Thymus (tissue), 14 donors: ENCODE measurements at places on chromosomes 6 and 20. TPM values are rescaled to one million over a fixed set of nuclear protein-coding genes. Genes with fewer than 3 reads are reported as not detected.
A peak's percentile ranks its signal among the peaks of the same experiment; 100 is the strongest.

Gene HLA-DQA2
- 45.0 TPM for total RNA-seq

Gene PSMB9
- 159 TPM for total RNA-seq

Gene GNRH2
- total RNA-seq: 0.14 TPM

Gene PGM3
- 13.6 TPM for total RNA-seq

Gene FOXA2
- total RNA-seq: not detected

Gene HUS1B
- total RNA-seq: 0.19 TPM

Gene TFAP2C
- total RNA-seq: 0.42 TPM

GRCh38 chr6:141359953-141360352 is 772.8 kb upstream of the GJE1 start:
- H3K4me1 ChIP-seq: no peaks in the 10 kb centered on the region
- no peak for DNase-seq
- H3K36me3 ChIP-seq: no peaks in the 10 kb centered on the region
- no peaks in the 10 kb centered on the region for H3K27me3 ChIP-seq

DNA sequence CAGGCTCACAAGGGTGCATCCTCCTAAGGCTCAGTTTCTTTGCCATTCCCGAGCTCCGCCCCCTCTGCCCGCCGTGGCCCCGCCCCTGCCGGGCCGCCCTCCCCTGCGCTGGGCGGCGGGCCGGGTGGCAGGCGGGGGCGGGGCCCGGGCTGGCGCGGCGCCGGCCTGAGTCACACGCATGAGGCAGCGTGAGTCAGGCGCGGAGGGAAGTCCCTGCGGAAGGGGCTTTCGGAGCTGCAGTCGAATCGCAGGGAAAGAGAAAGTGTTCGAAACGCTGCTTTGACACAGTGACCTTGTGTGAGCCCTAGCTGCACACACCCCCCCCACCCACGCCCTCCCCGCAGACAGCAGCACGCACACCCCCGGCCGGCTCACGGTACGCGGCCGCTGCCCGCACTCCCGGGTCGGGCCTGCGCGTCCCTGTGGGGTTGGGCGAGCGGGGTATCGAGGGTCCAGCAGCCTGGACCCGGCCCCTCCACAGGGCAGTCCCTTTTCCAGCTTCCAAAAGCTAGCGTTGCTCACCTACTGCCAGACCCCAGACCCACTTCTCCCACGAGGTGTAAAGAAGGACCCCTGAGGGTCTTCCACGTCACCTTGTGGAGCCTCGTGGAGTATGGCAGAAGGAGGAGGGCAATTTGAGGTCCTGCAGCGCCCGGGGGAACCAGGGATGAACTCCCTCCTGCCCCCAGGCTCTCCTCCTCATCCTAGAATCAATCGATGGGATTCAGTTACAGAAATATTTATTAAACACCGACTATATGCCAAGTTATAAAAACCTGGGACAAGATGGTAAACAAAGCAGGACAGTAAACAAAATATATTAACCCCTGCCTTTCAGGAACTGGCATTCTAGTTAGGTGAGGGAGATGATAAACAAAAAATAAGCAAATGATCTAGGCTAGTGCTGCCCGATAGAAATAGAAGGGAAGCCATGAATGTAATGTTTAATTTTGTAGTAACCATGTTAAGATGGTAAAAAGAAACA is 12.4 kb upstream of the HMGA1 start:
- no peaks in the 10 kb centered on the region for H3K36me3 ChIP-seq
- peak overlapping the region; percentile 81 for H3K27ac ChIP-seq
- no peaks in the 10 kb centered on the region for H3K27me3 ChIP-seq
- H3K4me1 ChIP-seq: peaks cover 27% of the 10 kb centered on the region
- peak overlapping the region; percentile 52 for H3K4me3 ChIP-seq

- H3K27ac ChIP-seq: no peak overlapping the region
- DNase-seq: no peak
- no peaks in the 10 kb centered on the region for H3K4me1 ChIP-seq
- no peaks in the 10 kb centered on the region for H3K36me3 ChIP-seq
- no peak overlapping the region for H3K4me3 ChIP-seq
Observed at GRCh38 chr20:6501061-6501460, 266.4 kb upstream of the BMP2 start.

GRCh38 chr6:36676141-36677058 is 2.1 kb upstream of the CDKN1A start:
- H3K27ac ChIP-seq: no peak overlapping the region
- H3K27me3 ChIP-seq: peaks cover 62% of the 10 kb centered on the region
- no peak for DNase-seq
- no peak overlapping the region for H3K4me3 ChIP-seq
- H3K4me1 ChIP-seq: peaks cover 18% of the 10 kb centered on the region

- no peak overlapping the region for H3K4me3 ChIP-seq
- H3K36me3 ChIP-seq: no peaks in the 10 kb centered on the region
- no peak for DNase-seq
- no peak overlapping the region for H3K27ac ChIP-seq
- H3K4me1 ChIP-seq: no peaks in the 10 kb centered on the region
- no peaks in the 10 kb centered on the region for H3K27me3 ChIP-seq
Observed at GRCh38 chr6:154298297-154298696, 58.3 kb downstream of the IPCEF1 start.

DNA sequence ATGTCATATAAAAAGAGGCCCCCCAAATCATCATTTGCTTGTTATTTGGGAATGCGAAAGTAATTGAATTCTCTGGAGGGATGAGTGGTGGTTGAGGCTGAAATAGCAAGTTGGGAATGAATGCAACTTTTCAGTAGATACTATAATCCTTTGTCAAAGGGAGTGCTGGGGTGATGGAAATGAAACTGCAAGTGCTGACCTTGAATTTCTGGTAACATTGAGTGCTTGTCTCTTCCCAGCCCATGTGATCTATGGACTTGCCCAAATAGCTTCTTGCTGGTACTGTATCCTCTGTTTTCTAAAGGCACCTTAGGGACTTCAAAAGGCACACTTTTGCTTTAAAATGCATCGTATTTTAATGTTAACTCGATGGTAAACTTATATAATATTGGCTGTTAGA is 14.8 kb downstream of the PAQR8 start:
- peaks cover 4% of the 10 kb centered on the region for H3K36me3 ChIP-seq
- no peak for DNase-seq
- H3K4me3 ChIP-seq: no peak overlapping the region

GRCh38 chr20:50983321-50983720 is 24.7 kb downstream of the MOCS3 start:
- H3K36me3 ChIP-seq: no peaks in the 10 kb centered on the region
- H3K4me1 ChIP-seq: no peaks in the 10 kb centered on the region
- H3K27ac ChIP-seq: no peak overlapping the region

DNA sequence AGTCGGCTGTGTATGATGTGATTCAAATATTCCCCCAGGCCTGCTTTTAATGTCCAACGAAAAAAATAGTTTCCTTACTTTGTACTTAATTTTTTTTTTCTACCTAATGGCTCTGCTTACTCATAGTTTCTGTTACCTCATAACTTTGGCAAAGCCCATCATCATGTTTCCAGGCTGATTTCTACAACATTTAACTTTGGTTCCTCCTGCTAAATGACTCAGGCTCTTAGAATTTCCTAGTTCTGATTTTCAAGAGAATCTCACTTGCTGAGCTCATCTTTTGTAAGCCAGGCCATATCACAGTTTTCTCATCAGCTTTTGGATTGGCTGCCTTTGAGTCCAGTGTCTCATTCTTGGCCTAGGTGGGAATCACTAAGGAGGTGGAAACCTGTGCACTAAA is 323.1 kb downstream of the HDGFL1 start:
- no peak for DNase-seq
- H3K4me1 ChIP-seq: no peaks in the 10 kb centered on the region
- H3K27ac ChIP-seq: no peak overlapping the region

GRCh38 chr6:15080895-15081294 is 165.0 kb upstream of the JARID2 start:
- H3K27ac ChIP-seq: no peak overlapping the region
- H3K27me3 ChIP-seq: no peaks in the 10 kb centered on the region
- H3K4me3 ChIP-seq: no peak overlapping the region
- H3K4me1 ChIP-seq: no peaks in the 10 kb centered on the region

DNA sequence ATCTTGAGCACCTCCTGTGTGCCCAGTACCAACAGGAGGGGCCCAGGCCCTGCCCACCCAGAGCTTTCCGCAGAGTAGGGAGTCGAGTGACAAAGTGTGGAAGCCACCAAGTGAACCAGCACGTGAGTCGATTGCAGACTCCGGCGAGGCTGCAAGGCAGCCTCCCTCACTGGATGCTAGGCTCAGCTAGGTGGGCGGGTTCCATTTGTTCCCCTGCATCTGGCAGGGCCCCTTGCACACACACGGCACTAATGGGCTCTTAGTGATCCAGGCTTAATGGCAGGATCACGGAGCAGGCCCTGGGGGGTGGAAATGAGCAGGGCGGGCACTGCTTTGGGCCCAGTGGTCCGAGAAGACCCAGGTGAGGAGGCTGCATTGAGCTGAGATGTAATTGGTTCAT is 140.4 kb downstream of the PHACTR3 start:
- DNase-seq: no peak
- no peaks in the 10 kb centered on the region for H3K36me3 ChIP-seq
- no peak overlapping the region for H3K27ac ChIP-seq
- no peaks in the 10 kb centered on the region for H3K4me1 ChIP-seq
- H3K4me3 ChIP-seq: no peak overlapping the region

DNA sequence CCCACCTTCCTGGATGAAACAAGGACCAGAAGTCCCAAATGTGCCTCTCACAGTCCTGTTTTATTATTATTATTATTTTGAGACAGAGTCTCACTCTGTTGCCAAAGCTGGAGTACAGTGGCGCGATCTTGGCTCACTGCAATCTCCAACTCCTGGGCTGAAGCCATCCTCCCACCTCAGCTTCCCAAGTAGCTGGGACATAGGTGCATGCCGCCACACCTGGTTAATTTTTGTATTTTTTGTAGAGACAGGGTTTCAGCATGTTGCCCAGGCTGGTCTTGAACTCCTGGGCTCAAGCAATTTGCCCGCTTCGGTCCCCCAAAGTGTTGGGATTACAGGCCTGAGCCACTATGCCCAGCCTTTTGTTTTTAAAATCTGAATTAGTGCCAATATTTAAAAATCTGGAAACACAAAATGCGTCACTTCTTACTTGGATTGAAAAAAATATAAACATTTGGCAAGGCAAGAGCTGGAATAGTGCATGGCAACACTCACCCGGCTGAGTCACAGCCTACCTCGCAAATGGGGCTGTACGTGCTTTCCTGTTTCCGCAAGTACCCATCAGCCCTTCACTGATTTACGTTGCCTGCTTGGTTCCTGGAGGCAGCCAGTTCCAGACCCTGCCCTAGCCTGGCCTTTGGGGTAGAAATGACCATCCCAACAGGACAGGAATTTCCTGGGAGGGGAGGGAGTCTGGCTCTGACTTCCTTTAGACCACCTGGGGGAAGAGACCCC is 6.3 kb downstream of the SDCBP2 start:
- no peak for DNase-seq
- no peak overlapping the region for H3K4me3 ChIP-seq
- peak overlapping the region; percentile 36 for H3K27ac ChIP-seq
- no peaks in the 10 kb centered on the region for H3K36me3 ChIP-seq
- no peaks in the 10 kb centered on the region for H3K27me3 ChIP-seq

DNA sequence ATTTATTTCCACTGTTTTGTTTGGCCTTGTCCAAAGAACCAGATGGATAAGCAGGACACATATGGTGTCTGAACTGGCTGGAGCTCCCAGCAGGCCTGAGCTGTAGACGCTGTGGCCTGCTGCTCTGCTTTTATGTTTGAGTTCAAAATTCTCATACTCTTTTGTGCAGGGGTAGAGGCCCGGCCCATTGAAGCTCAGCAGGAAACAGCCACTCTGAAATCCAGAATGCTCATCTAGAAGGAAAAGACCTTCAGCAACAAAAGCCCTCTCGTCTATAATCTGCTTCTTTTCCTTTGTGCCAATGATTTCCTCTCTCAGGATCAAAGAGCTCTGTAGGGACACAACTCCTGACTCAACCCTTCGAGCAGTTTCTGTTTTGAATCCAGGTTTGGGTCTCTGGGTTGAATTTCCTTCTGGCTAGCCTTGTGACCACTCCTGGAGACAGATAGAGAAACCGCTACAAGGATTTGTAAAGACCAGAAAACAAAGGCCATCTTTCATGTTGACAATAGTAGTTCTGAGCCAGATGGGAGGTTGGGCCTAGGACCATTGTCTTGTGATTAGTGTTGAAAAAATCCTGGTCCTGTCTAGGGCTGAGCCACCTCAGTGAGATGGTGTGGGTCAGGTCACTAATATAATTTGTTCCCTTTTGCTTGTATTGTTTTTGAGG is 446.7 kb downstream of the BCKDHB start:
- DNase-seq: no peak
- H3K4me3 ChIP-seq: no peak overlapping the region
- no peaks in the 10 kb centered on the region for H3K27me3 ChIP-seq

DNA sequence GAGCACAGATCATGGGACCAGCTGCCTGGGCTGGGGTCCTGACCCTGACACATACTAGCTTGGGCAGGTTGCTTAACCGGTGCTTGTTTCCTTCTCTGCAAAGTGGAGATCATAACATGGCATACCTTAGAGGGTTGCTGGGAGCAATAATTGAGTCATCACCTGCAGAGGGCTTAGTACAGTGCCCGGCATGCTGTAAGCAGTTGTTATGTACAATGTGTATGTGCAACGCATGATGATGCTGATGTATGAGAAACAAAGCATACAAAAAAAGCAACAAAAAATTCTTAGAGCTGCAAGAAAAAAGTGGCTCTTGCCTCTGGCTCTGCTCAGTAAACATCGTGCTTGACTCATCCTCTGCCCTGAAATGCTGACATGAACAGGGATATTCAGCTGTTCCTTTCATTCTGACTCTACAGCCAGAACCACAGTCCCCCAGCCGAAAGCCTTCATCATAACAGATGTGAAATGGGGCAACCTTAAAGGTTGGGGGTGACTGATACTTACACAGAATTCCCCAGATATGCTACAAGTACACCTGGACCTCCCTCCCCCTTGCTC is 91.7 kb downstream of the CLIC5 start:
- no peak overlapping the region for H3K4me3 ChIP-seq
- H3K36me3 ChIP-seq: no peaks in the 10 kb centered on the region
- no peak for DNase-seq
- no peaks in the 10 kb centered on the region for H3K27me3 ChIP-seq
- no peak overlapping the region for H3K27ac ChIP-seq
- no peaks in the 10 kb centered on the region for H3K4me1 ChIP-seq

- no peak overlapping the region for H3K4me3 ChIP-seq
- H3K27me3 ChIP-seq: no peaks in the 10 kb centered on the region
- DNase-seq: no peak
- H3K36me3 ChIP-seq: no peaks in the 10 kb centered on the region
Observed at GRCh38 chr6:92468066-92468465, 951.3 kb downstream of the EPHA7 start.

DNA sequence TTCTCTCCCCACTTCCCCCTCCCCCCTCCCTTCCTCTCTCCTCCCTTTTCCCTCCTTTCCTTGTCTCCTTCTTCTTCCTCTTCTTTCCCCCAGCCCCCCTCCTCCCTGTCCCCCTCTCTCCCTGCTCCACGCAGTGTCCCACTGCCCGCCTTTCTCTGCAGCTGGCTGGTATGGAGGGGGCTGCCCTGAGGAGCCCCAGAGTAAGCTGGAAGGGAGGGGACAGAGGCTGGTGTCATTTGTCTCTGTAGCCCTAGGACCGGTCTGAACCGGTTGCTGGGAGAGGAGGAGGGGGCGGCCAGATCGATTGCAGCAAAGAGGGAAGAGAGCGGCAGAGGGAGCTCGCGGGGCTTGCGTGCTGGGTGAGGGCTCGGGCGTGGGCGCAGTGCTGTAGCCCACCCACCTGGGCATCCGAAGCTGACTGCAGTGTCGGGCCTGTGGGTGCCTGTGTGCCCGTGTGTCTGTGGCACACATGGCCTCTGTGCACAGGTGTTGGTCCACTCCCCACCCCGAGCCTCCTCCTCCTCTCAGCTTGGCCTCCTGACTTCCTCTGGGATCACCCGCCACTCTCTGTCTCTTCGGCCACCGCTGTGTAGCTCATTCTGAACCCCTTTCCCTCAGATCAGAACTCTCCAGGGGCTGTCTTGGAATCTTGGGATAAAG is 50.6 kb downstream of the SRC start:
- peaks cover 14% of the 10 kb centered on the region for H3K36me3 ChIP-seq
- DNase-seq: no peak
- H3K4me3 ChIP-seq: no peak overlapping the region
